ENCODE measurements at places on chromosomes 3 and 15.

- DNase-seq: no peak
Observed at GRCh38 chr3:79339846-79340245, 428.0 kb downstream of the ROBO1 start.

GRCh38 chr3:160027541-160028195 lies 39.0 kb downstream of the IL12A start:
- no peak for DNase-seq

DNA sequence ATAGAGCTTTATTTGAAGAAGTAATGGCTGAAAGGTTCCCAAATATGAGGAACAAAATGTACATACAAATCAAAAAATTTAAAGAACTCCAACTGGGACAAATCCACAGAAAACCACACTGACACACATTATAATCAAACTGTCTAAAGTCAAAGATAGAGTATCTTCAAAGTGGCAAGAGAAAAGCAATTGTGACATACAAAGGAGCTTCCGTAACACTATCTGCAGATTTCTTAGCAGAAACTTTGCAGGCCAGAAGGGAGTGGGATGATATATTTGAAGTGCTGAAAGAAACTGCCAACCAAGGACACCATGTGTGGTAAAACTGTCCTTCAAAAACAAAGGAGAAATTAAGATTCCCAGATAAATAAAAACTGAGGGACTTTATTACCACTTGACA lies 91.9 kb downstream of the SENP2 start:
- no peak for DNase-seq

DNA sequence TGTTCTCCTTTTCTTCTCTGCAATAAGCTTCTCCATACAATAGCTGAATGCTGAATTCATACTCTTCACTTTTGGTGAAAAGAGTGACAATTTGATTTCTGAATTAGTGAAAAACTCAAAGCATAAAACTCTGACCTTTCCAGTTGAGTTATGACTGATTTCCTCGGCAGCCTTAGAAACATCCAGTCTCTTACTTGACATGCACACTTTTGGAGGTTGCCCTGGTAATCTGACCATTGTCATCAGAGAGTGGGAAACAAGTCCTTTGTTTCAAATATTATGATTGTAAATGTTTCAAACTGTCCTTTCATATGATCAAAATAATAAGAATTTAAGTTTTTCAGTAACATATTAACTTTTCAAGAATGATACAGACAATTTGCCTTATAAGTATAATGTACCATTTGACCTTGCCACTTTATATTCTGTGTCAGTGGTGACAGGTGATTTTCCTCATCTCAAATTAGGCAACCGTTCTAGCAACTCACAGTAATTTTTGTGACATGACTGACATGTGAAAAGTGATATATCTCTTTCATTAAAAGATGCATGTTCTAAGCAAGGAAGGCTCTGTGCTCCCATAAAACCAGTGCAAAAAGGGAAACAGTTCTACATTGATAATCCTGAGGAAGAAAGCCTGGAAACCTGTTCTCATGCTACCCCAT lies 507.6 kb upstream of the ROBO2 start:
- DNase-seq: no peak
